NT2/D1 (cell line): ENCODE measurements at places on chromosomes 2 and 18.
A peak's percentile ranks its signal among the peaks of the same experiment; 100 is the strongest.

DNA sequence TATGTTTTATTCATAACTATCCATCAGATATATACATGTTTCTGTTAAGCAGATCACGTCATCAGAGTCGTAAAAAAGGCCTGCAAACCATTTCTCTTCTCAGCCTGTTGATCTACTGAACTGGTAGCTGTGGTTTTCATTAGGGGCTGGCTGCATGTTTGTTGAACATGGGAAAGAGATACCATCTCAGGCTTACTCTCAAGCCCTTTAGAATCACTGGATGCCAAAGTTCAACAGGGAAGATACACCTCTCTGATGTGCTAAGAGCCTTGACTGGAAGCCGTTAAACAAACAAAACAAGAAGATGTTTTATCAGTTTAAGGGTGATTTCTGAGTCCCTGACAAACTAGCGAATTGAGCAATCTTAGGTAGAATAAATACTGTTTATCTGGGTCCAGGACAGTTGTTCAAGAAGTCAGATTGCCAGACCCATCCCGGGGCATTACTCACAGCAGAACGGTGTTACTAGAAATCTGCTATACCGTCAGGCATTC is 94.5 kb upstream of the LMAN1 start:
- DNase-seq = no peak

- no peak for DNase-seq
Measured at GRCh38 chr2:169868951-169869350, 41.7 kb downstream of the UBR3 start.

- peak; percentile 33 for DNase-seq
Measured at GRCh38 chr2:240149943-240150784, 9.7 kb upstream of the OTOS start.

GRCh38 chr2:148888003-148888501 is 13.0 kb downstream of the KIF5C start:
- DNase-seq = no peak

GRCh38 chr2:231464576-231465540 is 574 bp upstream of the NCL start:
- no peak for DNase-seq

GRCh38 chr2:45896311-45896710 is 244.8 kb downstream of the PRKCE start:
- DNase-seq = no peak

GRCh38 chr2:228731517-228731916 is 539.6 kb downstream of the PID1 start:
- peak; percentile 20 for DNase-seq
